Activated gamma-delta T cell (primary cell): ENCODE measurements at places on chromosomes 6 and 20.

DNA sequence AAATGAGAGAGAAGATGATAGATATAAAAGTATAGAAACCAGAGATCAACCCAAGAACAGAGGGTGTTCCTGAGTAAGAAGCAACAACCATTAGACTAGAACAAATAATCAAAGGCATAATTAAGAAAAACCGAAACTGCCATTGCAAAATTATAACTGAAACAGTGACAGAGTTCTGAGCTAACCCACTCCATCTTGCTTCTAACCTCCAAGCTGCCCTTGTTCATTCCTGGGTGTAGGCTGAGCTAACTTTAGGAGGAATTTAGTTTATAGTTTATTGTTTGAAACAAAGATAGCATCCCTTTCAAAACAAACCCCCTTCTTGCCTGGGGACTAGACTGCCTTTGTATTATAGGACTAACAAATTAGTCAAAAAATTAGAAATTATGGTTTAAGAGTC lies 56.1 kb upstream of the PRND start:
- DNase-seq, result no peak

- no peak for DNase-seq
Measured at GRCh38 chr6:79377888-79378348, 143.4 kb upstream of the HMGN3 start.

DNA sequence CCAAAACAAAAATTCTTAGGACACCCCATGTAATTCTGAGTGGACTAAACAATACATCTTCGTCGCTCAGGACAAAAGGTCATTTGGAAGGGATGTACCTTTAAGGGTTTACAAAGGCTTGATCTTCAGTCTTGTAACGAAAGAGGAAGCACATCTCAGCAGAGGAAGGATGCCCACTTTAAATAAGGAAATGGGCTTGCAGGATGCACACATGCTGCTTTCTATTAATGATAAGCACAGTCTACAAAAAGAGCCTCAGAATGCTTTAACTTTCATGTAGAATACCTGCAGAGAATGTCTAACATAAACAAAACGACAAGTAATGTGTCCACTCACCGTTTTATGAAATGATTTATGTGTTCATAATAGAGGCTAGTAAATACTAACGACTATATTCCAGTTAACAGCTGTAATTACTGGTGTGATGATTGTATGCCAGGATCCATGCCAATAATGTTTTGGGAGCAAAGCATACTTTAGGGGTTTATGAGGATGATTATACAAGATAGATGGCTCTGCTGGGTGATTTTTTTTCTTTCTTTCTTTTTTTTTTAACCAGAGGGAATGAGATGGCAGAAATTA lies 216.9 kb downstream of the GMDS start:
- DNase-seq, result no peak

GRCh38 chr6:10567256-10568026 lies 46.3 kb downstream of the GCNT2 start:
- no peak for DNase-seq

- no peak for DNase-seq
Measured at GRCh38 chr6:145569140-145569539, 166.2 kb downstream of the EPM2A start.

DNA sequence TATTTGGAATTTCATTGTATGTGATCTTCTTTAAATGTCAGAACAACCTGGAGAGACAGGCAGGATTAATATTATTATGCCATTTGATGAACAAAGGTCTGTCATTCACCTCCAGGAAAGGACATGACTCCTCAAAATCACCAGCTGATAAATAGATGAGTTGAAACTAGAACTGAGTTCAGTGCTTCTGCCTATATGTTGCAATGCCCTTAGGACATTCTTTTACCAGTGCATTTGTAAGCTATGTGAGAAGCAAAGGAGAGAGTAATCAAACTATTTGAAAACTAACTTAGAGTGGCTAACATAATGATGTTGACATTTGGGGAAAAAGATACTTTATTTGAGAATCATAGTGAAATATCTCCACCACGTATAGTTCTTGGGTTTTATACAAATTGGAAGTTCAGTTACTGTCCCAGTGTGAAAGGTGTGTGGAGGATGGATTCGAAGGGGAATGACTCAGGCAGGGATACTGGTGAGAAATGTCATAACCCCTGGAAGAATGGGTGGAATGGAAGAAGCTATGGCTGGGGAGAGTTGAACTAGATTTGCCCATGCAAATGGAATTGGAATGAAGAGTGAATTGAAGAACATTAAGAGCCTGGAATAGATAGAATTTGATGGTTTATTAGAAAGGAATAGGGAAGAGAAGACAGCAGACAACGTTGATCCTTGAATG lies 21.5 kb downstream of the PKIB start:
- no peak for DNase-seq

- no peak for DNase-seq
Measured at GRCh38 chr6:44051515-44051914, 75.7 kb downstream of the MRPL14 start.

GRCh38 chr20:46901638-46902037 lies 7.0 kb downstream of the EYA2 start:
- DNase-seq, result no peak

GRCh38 chr20:41479113-41479512 lies 112.5 kb upstream of the EMILIN3 start:
- DNase-seq, result no peak

DNA sequence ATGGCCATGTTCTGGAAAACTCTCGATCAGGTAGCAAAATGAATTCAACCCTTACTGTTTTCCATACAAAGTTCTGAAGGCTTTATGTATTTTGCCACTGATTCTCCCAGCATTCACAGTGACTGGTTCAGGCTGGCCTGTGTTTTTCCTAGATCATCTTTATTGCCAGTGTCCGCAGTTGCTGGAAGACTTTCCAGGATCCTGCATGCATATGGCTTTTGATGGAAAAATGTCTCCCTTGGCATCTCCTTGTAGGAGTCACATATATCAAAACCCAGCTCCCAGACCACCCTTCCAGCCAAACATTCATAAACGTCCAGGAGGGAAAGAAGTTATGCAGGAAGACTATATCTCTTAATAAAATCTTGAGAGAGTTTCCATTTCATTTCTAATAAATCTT lies 588.8 kb downstream of the MAFB start:
- DNase-seq, result no peak

DNA sequence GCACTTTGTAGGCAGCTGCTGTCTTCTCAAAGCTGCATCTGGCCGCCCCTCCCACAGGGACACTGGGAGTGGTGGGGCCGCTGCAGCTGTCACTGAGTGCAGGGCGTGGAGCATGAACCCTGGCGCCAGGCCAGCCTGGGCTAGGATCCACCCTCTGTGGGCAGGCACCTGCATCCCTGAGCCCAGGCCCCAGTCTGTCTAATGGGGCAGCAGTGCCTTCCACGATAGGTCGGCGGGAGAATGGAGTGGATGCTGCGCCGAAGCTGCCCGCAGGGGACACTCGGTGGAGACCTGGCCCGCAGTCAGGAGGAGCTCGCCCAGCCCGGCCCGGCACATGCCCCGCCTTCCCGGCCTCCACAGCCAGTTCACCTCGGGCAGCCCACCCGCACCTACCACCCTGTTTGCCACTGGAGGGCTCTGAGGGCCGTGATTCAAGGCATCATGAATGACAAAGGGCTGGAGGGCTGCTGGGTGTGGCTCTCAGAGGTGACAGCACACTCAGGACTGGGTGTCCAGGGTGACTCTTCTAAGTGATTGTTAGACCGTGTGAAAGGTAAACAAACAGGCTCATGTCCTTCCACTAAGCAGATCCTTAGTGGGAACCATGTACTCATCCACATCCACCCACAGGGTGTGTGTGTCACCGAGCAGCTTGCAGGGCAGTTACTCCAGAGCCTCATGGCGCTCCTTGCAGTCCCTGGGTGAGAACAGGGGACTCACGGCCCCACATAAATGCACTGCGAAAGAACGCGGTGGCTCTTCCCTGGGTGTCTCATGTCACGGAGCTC lies 133.9 kb downstream of the AGPAT4 start:
- no peak for DNase-seq
